ENCODE measurements at places on chromosomes 2 and 18.
A peak's percentile ranks its signal among the peaks of the same experiment; 100 is the strongest.

DNA sequence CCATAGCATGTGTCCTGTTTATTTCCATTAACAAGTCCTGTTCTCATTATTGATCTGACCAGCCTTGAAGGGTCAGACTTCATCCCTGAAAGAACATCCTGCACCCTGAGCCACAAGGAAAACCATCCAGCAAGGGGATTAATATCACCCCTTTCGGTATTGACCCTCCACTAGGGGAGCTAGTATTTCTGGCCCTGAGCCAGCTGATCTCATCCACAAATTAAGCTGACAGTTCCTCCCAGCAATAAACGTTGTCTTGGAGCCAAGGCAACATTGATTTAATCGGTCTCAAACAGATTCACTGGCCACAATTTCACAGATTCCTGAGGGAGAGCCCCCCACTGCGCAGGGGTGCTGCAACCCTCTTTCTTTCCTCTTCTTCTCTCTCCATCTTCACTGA, 353.1 kb upstream of the FANCL start:
- peak; percentile 33 for DNase-seq

DNA sequence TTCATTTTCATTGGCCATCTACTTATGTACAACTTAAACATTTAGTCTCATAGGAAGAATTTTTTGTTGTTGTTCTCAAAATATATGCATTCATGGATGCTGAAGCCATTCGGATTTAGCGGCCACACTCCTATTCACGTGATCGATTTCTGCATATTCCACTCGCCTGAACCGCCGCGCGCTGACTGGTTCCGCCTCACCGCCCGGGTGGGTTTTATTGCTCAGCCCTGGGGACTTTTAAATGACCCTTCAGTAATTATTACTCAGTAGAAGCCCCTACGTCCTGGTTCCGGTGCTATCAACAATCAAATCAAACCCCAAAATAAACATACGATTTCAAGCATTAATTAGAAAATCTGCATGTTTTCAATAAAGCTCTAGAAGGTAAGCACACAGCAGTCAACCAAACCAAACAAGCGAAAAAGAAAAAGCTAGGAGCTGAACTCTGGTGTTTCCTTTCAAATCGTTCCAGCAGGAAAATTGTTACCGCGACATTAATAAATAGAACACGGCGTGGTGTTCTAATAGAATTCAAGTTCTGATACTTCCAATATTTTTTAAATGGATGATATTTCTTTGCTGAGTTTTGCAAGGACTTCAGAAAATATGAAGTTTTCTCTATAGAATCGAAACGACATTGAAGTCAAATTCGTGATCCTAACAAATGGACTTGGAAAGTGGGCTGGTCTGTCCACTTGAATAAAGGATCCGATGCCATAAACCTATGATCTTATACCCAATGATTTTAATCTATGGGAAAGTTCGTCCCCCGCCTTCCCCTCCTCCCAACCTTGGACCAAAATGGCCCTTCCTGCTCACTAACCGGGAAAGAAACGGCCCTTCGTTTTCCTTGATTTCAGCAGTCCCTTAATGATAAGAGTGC, 9.3 kb downstream of the PAX3 start:
- no peak for DNase-seq

GRCh38 chr2:237539681-237540080, 26.7 kb upstream of the PRLH start:
- DNase-seq: no peak

- no peak for DNase-seq
Observed at GRCh38 chr18:58139459-58140386, 95.7 kb downstream of the NEDD4L start.

DNA sequence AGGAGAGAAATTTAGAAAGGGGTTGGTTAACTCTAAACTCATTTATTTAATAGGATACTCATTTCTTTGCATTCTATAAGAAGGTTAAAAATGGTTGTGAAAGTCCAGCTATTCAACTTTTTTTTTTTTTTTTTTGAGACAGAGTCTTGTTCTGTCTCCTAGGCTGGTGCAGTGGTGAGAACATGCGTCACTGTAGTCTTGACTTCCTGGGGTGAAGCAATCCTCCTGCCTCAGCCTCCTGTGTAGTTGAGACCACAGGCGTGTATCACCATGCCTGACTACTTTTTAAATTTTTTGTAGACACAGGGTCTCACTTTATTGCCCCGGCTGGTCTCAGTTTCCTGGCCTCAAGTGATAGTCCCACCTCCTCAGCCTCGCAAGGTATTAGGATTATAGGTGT, 11.9 kb downstream of the ELP2 start:
- no peak for DNase-seq

GRCh38 chr18:22637787-22638186, 220.1 kb upstream of the CTAGE1 start:
- DNase-seq: peak; percentile 65

GRCh38 chr2:118481299-118481698, 366.1 kb downstream of the EN1 start:
- no peak for DNase-seq

DNA sequence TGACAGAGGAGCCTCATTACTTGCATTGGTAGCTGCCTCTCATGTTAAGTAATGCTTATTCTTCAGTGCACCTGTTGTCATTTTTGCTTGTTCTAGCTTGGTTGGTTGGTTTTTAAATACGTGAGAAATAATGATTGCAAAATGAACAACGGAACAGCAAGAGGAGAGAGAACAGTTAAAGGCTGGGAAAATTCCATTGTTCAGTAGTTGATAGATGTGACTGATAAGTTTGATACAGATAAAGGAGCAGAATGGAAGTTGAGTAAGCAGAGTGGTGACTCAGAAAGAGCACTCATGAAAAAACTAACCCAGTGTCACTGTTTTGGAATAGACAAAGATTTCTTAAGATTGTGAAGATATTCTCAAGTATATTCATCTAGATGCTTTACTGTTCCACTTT, 50.5 kb downstream of the MTA3 start:
- DNase-seq: peak; percentile 70

DNA sequence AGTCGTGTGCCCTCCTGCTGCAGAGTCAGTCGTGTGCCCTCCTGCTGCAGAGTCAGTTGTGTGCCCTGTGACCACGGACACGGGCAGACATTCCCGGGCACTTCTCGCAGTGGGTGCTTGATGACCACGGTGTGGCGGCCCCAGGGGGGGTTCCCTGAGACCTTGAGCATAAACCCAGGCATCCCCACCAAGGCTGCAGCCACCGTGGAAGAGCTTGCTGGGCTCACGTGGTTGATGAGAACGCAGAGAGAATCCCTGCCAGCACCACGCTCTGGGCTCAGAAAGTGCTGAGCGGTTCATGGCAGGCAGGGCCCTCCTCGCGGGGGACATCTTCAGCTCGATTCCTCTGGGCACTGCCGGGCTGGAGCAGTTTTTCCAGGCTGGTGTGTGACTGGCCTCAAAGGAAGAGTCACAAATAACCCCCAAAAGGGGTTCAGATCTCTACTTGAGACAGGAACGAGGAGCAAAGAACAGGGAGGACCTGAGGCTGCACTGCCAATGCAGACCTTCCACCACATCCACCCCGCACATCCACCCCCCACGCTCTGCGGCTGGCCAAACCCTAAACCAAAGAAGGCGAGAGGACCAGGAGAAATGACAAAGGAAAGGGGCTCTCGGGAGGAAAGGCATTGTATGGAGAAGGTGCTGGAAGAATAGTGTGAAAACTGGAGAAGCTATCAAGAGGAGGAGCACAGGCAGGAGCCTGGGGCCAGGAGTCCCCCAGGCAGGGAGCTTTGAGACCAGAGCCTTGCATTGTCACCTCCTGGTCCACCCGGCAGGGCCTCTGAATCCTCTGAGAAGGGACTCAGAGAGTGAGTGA, 8.4 kb upstream of the PER2 start:
- DNase-seq: no peak

GRCh38 chr2:58914733-58915505, 673.8 kb upstream of the FANCL start:
- no peak for DNase-seq

- DNase-seq: no peak
Observed at GRCh38 chr2:57733956-57734355, 312.6 kb upstream of the VRK2 start.

DNA sequence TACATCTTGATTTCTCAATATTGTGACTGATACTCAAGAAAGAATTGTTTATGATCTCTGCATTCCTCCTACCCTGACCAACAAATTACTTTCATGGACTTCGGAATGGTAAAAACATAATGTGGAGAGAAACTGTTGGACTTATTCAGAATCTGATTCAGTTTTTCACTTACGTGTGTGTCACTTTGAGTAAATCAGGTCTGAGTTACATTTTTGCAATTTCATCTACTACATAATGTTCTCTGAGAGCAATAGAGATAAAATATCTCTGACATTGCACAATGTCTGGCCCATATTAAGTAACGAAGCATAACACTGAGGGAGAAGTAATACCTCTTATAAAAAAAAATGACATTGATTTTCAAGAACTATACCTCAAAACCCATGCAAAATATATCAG, 1337.9 kb upstream of the CHAC2 start:
- no peak for DNase-seq

DNA sequence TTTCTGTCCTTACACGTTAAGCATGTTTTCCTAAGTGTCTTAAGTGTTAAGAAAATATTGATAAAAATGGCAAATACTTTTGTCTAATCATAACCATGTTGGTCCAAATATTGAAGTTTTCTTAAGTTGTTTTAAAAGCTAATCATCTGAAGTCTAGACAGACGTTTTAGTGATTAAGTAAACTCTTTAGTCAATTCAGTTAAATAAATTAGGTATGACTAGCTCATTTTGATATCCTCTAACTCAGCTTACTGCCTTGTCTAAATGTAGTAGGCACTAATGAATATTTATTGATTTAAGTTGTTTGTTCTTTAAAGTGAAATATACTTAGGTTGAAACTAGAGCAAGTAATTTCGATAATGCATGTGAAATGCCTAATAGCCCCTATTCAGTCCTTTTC, 471.8 kb upstream of the CHST9 start:
- no peak for DNase-seq

GRCh38 chr2:239433777-239434403, 33.1 kb upstream of the HDAC4 start:
- DNase-seq: peak; percentile 79

DNA sequence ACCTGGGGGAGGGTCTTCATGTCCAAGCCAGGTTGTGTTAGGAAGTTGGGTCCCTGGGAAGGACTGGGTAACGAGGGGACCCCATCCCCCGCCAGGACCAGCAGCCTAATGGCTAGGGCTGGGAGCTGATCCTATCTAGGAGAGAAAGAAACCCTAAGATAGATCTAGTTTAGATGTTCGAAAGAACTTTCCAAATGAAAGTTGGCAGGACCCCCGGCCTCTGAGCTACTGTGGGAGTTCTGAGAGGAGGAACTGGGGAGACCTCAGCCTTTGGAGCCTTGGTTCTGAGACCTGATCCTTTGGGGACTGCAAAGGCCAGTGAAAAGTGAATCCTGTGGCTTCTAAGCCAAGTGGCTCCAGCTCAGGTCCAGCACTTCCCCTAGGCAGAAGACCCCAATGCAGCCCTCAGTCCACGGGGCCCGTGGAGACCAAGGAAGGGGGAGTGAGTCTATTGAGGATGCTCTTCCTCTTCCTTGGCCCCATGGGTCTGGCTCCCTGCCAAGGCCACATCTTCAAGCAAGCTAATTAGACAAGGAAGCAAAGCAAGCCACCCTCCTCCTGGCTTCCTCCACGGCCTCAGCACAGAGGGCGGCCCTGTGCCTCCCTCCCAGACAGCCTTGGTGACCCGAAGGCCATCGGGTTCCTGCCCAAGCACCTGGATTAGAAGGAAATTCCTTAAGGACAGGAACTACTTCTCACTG, 23.5 kb downstream of the CCT7 start:
- no peak for DNase-seq

DNA sequence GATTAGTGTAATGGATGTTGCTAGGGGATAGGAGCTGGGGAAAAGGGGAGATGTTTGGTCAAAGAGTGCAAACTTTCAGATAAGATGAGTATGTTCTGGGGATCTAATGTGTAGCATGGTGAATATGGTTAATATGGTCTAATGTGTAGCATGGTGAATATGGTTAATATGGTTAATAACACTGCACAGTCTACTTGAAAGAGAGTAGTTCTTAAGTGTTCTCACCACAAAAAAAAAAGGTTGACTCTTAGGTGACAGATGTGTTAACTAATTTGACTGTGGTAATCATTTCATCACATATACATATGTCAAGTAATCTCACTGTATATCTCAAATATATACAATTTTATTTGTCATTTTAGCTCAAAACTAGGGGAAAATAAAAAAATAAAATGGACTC, 121.3 kb upstream of the CD226 start:
- no peak for DNase-seq

- no peak for DNase-seq
Observed at GRCh38 chr2:117614823-117615534, 199.5 kb upstream of the DDX18 start.

GRCh38 chr2:191582355-191582754, 95.6 kb upstream of the NABP1 start:
- peak; percentile 95 for DNase-seq

- DNase-seq: no peak
Observed at GRCh38 chr2:44295633-44296359, 20.5 kb downstream of the SLC3A1 start.

- no peak for DNase-seq
Observed at GRCh38 chr2:141660232-141660631, 470.6 kb downstream of the LRP1B start.

DNA sequence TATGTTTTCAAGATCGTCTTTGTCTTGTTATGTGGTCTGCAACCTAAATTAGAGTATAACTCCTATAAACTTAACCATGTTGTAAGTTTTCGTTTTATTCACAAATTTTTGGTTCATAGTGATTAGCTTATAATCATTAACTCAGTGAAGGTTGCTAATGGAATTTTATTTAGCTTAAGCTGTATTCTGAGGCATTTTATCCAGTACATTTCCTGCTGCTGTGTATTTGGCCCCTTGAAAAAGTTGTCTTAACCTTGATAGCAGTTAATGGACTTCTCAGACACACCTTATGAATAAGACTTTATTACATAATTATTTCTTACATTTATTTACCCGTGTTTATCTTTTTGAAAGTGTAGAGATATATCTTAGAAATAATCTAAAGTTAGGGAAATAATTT, 20.5 kb downstream of the VAPA start:
- no peak for DNase-seq

- DNase-seq: no peak
Observed at GRCh38 chr2:48749291-48750127, 6.0 kb downstream of the LHCGR start.

DNA sequence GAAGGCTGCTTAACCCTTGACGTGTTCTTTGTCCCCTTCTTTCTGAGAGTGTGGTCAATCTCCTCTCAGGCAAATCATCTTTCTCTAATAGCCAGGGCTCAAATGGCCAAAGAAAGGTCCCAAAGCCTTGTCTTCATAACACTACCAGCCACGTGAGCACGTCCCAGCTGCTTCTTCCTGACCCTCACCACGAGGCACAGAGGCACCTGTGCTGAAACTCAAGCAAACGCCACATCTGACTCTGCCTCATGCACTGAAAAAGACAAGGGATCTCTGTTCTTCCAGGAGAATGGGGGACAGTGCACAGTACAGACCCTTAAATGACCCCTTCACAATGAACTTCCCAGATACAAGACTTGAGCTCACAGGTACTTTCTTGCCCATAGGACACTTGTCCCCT, 31.8 kb downstream of the BCL11A start:
- no peak for DNase-seq
